ENCODE measurements at places on chromosomes 4 and X.

- H3K27ac ChIP-seq, result no peak overlapping the region
- no peak overlapping the region for H3K4me3 ChIP-seq
- DNase-seq, result no peak
These were observed 31.4 kb upstream of the NKX6-1 start for GRCh38 chr4:84530454-84530853.

DNA sequence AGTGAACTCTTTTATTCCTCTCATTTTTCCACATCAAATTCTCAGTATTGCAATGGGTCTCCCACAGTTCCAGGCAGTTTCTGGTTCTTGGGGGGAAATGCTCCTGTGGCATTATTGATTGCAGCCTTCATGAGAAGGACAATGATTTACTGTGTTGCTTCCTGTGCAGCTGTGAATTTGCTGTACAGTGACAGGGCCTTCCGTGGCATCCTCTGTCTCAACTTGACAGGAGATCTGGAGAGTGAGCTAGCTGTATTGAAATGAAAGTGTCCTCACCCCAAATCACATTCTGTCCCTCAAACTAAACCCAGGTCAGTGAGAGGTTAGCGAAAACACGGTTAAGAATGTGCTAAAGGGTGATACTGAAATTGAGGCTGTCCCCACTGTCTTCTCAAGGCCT lies 77.1 kb upstream of the ATOH1 start:
- H3K36me3 ChIP-seq, result no peaks in the 10 kb centered on the region
- H3K4me3 ChIP-seq, result no peak overlapping the region
- H3K4me1 ChIP-seq, result no peaks in the 10 kb centered on the region
- DNase-seq, result no peak
- H3K27me3 ChIP-seq, result no peaks in the 10 kb centered on the region

DNA sequence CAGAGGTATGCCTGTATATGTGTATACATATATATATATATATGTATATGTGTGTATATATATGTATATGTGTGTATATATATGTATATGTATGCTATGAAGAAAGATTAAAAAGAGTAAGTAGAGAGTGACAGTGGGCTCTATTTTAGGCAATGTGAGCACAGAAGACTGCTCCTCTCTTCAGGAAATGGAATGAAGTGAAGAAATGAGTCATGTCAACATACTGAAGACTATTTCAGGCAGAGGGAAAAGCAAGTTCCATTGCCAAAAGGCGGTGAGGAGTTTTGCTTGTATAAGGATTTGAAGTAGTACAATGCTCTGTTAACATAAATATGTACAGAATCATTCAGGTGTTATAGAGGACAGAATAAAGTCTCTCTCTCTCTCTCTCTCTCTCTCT lies 773.2 kb upstream of the FTHL17 start:
- no peak for DNase-seq
- no peak overlapping the region for H3K27ac ChIP-seq
- no peak overlapping the region for H3K4me3 ChIP-seq
- H3K27me3 ChIP-seq, result no peaks in the 10 kb centered on the region
- no peaks in the 10 kb centered on the region for H3K36me3 ChIP-seq
- H3K4me1 ChIP-seq, result no peaks in the 10 kb centered on the region

DNA sequence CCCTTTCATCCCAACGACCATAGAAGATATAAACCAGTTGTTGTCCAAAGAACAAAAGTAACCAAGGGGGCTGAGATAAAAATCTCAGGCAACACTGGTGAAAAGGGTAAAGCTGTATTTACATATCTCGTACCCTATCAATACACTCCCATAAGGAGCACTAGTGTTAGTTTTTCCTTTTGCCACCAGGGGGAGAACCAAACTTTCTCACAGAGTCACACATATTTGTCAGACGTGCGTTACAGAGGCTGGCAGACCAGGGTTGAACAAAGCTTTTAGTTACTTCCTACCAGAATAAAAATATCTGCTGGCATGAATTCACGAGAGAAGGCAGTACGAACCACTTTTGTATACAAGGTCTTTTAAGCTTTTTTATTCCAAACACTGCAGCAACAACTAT lies 88.3 kb downstream of the AMELX start:
- no peak overlapping the region for H3K27ac ChIP-seq
- no peaks in the 10 kb centered on the region for H3K4me1 ChIP-seq
- no peak overlapping the region for H3K4me3 ChIP-seq
- H3K36me3 ChIP-seq, result no peaks in the 10 kb centered on the region
- H3K27me3 ChIP-seq, result no peaks in the 10 kb centered on the region

- DNase-seq, result no peak
- no peak overlapping the region for H3K27ac ChIP-seq
- H3K27me3 ChIP-seq, result no peaks in the 10 kb centered on the region
- H3K4me1 ChIP-seq, result no peaks in the 10 kb centered on the region
- no peak overlapping the region for H3K4me3 ChIP-seq
These were observed 1061.9 kb upstream of the TENM3 start for GRCh38 chr4:181181331-181181730.

DNA sequence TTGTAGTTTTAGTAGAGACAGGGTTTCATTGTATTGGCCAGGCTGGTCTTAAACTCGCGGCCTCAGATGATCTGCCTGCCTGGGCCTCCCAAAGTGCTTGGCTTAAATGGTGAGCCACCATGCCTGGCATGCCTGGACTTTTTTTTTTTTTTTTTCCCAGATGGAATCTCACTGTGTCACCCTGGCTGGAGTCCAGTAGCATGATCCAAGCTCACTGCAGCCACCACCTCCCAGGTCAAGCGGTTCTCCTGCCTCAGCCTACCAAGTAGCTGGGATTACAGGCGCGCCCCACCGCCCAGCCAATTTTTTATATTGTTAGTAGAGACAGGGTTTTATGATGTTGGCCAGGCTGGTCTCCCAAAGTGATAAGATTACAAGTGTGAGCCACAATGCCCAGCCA lies 8.4 kb downstream of the UBE2K start:
- no peak overlapping the region for H3K4me3 ChIP-seq
- DNase-seq, result no peak
- no peaks in the 10 kb centered on the region for H3K27me3 ChIP-seq
- H3K36me3 ChIP-seq, result peaks cover 8% of the 10 kb centered on the region

DNA sequence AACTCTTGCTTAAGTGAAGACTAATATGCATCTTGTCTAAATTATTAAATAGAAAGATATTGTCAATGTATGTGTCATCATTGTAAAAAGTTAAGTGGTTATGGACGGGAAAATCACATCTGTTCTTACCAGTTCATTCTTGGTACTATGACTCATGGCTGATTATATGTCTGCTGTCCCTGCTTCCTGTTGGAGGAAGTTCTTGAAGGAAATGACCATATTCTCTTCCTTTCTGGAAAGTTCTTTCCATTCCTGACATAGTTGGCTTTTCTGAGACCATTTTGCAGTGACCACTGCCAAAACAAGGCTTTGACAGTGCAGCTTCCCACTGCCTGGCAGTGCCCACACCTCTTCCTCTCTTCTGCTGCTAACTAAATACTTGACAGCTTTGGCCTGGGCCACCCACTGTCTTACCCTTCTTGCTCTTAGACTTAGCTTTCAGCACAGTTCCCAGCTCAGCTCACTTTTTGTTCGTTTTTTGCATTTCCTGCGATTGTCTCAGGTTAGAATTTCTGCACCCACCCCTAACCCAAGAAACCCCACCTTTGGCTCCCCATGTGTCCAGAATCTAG lies 13.2 kb upstream of the CLDN24 start:
- no peaks in the 10 kb centered on the region for H3K27me3 ChIP-seq
- no peak overlapping the region for H3K27ac ChIP-seq
- no peaks in the 10 kb centered on the region for H3K36me3 ChIP-seq
- DNase-seq, result no peak

GRCh38 chrX:123504630-123505270 lies 228.1 kb downstream of the THOC2 start:
- no peak overlapping the region for H3K4me3 ChIP-seq
- H3K27me3 ChIP-seq, result no peaks in the 10 kb centered on the region
- H3K36me3 ChIP-seq, result no peaks in the 10 kb centered on the region
- H3K4me1 ChIP-seq, result no peaks in the 10 kb centered on the region
- no peak overlapping the region for H3K27ac ChIP-seq

DNA sequence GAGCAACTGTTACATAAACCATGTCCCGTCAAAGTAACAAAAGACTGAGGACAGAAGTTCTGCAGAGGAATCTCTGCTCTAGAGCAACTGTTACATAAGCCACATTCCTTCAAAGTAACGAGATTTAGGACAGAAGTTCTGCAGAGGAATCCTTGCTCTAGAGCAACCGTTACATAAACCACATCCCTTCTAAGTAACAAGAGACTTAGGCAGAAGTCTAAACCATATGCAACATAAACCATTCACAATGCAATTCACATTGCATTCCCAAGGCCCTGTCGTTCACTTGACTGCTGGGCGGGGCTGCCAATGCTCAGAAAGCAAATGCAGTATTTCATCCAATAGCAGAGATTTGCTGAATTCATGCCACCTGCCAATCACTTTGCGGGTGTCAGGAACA lies 124.4 kb upstream of the PUDP start:
- DNase-seq, result no peak
- H3K4me1 ChIP-seq, result peaks cover 32% of the 10 kb centered on the region
- no peak overlapping the region for H3K4me3 ChIP-seq
- H3K27me3 ChIP-seq, result no peaks in the 10 kb centered on the region
- peaks cover 15% of the 10 kb centered on the region for H3K36me3 ChIP-seq

GRCh38 chr4:43391069-43391468 lies 498.6 kb downstream of the GRXCR1 start:
- no peak overlapping the region for H3K27ac ChIP-seq
- no peak for DNase-seq
- no peaks in the 10 kb centered on the region for H3K27me3 ChIP-seq
- H3K36me3 ChIP-seq, result no peaks in the 10 kb centered on the region
- H3K4me1 ChIP-seq, result no peaks in the 10 kb centered on the region

DNA sequence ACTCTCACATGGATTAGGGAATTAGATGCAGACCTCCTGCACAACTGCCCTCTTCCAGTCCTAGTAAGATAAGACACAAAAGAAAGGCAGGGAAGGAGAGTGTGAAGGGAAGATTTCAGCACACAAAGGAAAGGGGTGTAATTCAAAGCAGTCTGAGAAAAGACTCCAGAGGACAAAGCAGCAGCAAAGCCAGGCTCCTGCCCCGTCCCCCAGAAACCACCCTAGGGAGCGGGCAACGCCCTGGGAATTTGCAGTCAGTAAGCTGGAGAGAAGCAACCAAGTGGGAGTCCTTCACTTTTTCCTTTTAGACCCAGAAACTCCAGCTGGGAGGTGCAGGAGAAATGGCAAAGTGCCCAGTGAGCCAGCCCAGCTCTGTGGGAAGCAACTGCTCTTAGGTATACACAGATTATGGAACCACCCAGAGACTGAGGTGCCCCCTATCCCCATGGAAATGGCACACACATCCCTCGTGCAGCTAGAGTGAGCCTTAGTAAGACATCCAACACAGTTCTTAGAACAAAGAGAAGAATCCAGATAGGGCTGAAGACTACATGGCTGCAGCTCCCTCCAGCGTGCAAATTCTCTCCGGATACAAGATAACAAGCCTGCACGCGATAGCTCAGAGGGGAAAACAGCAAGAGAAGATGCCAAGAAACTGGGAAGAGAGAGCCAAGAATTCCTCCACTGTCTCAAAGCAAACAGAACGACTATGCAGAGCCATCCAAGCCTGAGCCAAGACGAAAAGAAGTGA lies 26.5 kb upstream of the IRAK1 start:
- H3K27me3 ChIP-seq, result no peaks in the 10 kb centered on the region
- no peak overlapping the region for H3K4me3 ChIP-seq
- no peaks in the 10 kb centered on the region for H3K36me3 ChIP-seq
- DNase-seq, result no peak

DNA sequence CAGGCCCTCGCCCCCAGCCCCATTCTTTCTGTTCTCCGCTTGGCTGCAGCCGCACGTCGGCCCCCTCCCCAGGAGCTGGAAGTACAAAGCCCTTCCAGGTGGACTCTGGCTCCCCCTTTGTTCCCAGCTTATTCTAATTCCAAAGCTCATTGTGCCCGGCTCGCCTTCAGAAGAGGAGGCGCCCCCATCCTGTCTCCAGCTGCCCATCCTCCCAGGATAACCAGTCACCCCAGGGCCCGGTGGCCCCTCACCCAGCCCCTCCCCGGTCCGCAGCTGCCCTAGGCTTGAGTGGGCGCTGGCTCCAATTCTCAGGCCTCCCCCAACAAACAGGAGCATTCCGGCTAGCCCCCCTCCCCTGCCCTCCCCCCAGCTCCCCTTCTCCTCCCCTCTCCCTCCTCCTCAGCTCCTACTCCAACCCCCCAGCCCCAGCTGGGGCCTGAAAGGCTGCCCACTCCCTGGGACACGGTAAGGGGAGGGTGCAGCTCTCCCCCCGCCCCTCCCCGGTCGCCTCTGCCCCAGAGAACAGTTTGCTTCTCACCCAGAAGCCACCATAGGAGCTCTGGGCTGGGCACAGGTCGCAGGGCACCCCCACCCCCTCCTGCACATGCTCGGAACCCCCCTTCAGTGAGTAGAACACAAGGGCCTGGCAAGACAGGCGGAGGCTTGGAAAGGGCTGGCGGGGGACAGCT lies 3.1 kb upstream of the SLC6A8 start:
- no peaks in the 10 kb centered on the region for H3K36me3 ChIP-seq
- H3K4me1 ChIP-seq, result no peaks in the 10 kb centered on the region
- H3K27me3 ChIP-seq, result no peaks in the 10 kb centered on the region

DNA sequence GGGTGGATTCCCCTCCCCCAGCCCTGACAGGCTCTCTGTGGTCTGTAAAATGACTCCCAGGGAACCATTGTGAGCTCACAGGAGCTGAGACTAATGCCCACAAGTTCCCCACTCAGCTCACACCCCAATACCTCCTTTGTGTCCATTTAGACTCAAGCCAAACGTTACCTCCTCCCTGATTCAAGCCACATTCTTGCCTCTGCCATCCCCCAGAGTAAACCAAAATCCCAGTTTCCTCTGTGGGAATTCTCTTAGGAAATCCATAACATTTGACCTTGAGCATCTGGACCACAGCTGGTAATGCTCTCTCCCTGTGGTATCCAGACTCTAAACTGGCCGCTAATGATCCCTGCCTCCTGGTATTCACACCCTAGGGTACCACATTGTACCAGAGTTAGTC lies 26.3 kb upstream of the KDM5C start:
- no peaks in the 10 kb centered on the region for H3K36me3 ChIP-seq
- no peaks in the 10 kb centered on the region for H3K27me3 ChIP-seq
- no peak overlapping the region for H3K27ac ChIP-seq
- no peaks in the 10 kb centered on the region for H3K4me1 ChIP-seq

DNA sequence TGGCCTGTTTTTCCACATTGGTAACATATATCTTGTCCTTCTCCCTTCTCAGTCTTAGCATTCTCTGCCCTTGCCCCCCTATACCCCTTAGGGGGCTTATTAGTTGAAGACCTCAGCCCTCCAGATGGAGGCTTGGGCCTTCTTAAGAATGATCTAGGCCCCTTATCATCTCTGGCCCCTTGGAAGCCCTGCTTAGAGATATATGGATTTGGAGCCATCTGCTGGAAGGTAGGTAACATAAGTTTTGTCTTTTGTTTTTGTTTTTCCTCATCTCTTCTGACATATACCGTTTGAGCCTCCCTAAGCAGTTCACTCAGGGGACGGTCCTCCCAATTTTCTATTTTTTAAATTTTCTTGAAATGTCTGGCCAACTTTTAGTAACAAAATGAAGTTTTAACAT lies 48.3 kb upstream of the NAP1L2 start:
- H3K4me1 ChIP-seq, result no peaks in the 10 kb centered on the region
- peak; percentile 58 for DNase-seq
- H3K4me3 ChIP-seq, result no peak overlapping the region
- no peaks in the 10 kb centered on the region for H3K27me3 ChIP-seq
